ENCODE measurements at places on chromosomes 6 and 20.

DNA sequence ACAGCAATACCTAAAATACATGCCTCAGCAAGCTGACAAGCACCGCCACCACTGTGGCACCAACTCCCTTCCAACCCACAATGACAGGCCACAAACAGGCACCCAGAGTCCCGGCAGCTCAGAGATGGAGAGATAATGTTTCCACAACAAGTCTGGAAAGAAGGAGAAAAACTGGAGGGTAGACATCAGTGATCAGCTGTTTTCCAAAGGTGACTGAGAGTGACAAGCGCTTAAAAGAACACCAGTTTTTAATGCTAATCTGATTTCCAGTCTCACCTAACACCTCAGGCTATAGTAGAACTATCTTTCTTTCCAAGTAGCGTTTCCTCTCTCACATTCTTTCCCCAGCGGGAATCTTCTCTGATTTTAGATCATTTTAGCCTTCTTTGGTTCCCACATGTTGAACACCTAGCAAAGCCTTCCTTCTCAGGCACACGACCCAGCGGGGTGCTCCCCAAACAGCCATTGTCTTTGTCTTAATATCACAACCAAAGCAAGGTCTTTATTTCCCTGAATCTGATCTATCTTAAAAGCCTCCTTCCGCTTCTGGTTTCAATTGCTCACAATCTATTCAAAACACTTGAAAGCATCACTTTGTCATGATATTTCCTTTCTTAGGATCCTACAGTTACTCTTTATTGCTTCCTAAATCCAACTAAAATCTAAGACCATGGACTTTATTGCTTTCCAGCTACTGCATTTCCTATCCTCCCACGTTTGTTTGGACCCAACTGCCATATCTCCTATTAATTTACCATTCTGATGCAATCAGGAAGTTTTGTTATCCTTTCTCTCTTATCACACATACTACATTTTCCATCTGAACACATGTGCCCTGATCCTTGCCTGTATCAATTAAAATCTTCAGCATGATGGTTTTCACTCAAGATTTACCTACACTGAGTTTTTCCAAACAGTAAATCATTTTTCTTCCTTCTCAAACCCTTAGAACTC, 282.7 kb downstream of the ADGB start:
- DNase-seq, result peak; percentile 51

DNA sequence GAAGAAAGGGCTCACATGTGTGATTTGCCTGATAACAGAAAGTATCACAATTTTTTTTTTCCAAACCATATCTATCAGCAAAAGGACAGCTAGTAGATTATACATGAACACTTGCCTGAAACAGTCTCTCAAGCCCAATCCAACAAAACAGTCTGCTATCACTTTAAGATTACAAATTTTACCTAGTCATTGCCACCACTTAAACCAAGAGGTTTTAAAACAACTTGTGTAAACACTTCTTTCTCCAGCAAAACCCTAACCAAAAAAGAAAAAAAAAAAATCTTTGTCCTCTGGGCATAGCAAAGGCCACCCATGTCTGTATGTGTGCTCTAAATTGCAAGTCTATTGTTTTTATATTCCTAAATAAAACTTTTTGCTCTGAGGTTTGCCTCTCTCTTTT, 1568.4 kb downstream of the GRIK2 start:
- DNase-seq, result no peak

GRCh38 chr6:63904650-63905248, 269.1 kb downstream of the PHF3 start:
- peak; percentile 99 for DNase-seq

DNA sequence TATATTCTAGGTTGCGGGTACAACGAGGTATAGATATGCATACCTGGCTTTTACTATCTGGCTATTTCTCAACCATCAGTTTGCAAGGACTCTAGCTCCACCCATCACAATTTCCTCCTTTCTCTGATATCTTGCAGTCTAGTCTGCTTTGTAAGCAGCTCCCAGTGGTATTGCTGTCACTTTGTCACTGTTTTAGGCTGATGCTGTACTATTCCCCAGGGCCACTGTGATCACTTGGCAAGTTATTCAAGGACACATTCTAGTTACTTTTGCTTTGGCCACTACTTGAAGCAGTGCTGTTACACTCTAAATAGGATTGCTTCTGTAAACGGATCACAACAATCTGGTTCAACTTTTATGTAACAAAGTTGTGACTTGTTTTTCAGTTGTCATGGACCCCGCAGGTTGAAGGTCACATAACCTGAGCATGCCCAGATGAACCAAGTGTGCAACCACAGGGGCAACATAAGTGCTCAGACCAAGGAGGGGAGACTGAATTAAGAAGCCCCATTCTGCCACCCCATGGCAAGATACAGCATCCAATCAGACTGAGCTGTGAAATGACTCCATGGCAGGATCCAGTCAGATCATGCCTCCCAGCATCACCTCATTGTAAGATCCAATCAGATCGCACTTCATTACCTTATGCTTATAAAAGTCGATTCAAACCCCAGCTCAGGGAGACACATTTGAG, 588.4 kb upstream of the CITED2 start:
- no peak for DNase-seq

DNA sequence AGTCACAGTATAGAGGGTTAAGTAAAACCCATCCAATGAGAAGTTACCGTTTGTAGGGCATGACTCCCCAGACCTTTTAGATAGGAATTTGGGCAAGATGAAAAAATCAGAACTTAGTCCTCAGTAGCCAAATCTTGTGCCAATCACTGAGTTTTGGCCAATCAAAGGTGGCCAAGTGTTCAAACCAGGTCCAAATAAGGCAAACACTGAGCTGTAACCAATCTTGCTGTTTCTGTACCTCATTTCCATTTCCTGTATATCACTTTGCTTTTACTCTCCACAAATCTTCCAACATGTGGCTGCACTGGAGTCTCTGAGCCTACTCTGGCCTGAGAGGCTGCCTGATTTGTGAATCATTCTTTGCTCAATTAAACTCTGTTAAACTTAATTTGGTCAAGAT, 81.8 kb upstream of the GPR6 start:
- DNase-seq, result peak; percentile 2

DNA sequence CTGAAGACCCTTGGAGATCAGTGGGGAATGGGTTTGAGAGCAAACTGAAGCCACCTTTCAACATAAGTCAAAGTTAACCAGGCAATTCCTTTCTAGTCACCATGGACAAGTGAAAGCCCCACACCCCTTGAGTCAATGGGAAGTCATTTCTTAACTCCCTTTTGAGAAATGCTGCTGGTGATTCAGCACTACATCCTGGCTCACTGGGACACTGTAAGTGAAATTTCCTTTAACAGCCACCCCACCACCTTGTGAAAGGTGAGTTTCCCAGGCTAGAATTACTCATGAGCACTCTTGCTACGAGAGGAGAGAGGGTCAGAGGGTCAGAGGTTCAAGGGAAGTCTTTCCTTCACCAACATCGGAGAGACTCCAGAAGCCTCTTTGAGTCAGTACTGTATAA, 93.3 kb upstream of the MARCKS start:
- peak; percentile 40 for DNase-seq

DNA sequence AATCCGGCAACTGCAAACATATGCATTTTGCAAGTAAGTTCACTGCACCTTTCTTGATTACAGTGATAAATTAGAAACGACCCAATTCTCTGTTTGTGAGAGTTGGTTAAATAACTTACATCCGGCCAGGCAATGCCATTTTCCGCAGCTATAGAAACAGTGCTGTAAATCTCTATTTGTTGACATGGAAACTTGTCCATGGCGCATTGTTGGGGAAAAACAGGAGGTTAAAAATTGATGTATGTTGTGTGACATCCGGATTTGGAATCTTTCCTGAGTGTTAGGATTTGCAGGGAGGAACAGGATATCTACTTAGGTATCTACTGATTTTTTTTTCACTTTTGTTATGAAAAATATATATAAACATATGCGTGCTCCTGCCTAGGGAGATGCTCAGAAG, 66.5 kb downstream of the DLGAP4 start:
- DNase-seq, result no peak
